ENCODE measurements at places on chromosomes 4 and X.
A peak's percentile ranks its signal among the peaks of the same experiment; 100 is the strongest.

DNA sequence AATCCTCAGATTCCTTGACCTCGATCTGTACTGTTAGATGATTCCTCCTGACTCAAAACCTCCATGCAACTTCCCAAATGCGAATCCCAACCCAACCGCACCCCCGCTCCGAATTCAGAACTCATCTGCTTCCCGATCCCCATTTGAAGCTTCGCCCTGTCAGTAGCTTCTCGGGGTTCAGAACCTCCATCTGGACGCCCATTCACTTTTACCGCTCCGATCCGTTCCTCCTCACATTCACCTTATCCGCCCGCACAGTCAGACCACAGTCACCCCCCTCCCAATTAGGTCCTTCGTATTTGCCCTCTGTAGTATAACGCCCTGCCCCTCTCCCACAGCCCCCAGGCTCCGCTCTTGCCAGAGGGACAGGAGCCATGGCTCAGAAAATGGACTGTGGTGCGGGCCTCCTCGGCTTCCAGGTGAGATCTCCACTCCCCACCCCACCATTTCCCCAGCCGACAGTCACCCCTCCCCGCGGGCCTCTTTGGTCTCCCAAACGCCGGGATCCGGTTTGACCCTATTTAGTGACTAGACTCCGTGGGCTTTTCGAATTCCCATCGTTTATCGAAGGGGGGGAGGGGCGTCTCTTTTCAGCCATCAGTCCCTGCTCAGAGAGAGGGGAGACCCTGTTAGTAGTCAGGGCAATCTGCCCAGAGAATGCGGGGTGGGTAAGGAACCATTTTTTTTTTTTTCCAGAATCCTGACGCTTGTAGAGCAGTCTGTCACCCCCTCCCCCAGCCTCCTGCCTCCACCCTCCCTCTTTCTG lies 691 bp downstream of the MAGED1 start:
- peak; percentile 32 for DNase-seq

- DNase-seq = no peak
These were observed 63.2 kb upstream of the CT83 start for GRCh38 chrX:116526010-116526409.

DNA sequence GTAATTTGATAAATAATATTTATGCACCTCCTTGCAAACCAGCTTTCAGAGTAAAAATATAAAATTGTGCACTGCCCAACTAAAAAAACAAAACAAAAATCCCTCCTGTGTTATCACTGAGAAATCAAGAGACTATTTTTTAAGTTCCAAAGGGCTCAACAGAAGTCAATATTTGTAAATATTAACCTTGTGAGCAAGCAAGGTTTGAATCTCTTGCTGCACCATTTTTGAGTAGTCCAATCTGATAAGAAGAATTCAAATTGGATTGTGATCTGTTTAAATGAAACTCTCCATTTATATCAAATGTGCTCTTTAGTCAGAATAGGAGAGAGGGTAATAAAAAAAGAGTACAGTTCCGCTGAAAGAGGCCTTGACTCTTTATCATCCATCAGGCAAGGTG lies 520.2 kb downstream of the RAB28 start:
- no peak for DNase-seq

DNA sequence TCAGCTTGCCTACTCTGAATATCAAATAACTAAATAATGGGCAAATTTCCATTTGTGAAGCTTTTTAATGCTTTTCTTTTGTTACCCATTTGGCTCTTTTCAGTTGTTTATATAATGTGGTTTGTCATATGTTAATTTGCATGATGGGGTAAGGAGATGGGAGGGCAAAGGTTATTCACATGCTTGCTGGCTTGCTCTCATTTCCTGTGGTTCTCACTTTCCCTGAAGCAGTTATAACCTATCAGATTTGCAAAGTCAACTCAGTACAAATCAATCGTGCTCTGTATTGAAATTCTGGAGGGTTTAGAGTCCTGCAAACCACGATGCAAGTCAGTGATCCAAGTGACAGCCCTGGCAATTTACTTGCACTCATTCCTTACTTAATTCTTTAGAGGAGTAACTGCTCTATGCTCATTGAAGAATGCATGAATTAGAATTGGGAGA lies 711.2 kb downstream of the ADGRL3 start:
- no peak for DNase-seq

GRCh38 chrX:131067846-131068745 lies 9.9 kb downstream of the ARHGAP36 start:
- DNase-seq = no peak

- no peak for DNase-seq
These were observed 121.6 kb upstream of the MXRA5 start for GRCh38 chrX:3468031-3468430.

- no peak for DNase-seq
These were observed 1.2 kb upstream of the TREX2 start for GRCh38 chrX:153446950-153447580.
